ENCODE measurements at places on chromosomes 2 and 18. TPM values are rescaled to one million over a fixed set of nuclear protein-coding genes. Genes with fewer than 3 reads are reported as not detected.

DNA sequence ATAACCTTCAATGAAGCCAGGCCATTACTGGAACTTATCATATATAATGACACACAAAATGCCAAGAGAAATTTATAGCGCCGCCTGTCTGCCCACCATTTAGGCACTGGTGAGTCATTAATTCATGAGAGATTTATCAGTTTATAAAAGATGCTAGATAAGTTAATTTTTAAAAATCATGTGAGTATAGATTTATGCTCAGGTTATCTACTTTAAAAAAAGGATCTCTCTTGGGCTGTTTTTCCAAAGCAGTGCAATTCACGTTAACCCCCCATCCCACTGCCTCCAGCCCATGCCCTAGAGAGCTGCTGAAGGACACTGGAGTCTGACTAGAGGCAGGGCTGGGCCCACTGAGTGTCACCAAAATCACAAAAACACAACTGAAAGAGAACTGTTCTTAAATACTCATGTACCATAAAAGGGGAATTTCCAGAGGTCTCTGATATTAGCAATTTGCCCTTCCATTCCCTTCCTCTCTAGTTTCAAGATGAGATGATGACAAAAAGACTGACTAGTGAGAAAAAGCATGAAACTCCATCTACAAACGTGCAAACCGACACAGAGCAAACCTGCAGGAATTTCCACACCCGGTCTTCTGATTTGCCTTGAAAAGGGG, 160.8 kb downstream of the BCL2 start:
- no peak for DNase-seq

DNA sequence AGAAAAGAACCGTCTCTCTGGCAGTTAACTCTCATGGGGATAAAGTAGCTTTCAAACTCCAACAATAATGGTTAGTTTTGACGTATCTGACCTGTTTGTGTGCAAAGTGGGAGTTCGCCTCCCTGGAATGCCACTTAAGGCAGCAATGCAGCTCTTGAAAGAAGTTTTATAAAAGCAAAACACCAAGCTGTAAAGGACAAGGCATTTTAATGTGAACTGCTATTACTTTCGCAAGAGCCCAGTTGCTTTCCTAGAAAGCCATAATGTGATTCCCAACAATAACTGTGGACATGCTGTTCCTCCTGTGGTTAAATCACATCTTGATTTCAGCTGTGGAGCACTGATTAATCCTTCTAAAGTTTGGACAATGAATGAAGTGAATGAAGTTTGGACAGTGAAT, 303.7 kb downstream of the PTPRM start:
- DNase-seq, result no peak

DNA sequence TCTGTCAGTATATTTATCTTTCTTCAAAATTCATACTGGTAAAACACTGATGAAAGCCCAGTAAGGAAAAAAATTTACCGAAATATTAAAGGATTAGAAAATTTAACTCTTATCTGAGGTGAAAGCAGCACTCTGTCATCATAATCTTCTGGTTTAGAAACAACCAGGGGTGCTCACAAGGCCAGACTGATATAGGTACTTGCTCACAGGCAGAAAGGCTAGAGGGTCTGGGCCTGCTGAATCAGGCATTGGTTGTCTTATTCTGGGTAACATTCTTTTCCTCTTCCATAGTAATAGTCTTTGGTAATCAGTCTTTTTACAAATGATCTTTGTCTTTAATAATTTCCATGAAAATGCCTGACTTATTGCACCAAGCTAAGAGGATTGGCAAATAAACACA, 221.4 kb upstream of the TFPI start:
- DNase-seq, result no peak

- DNase-seq, result no peak
Measured at GRCh38 chr2:24515831-24516230, 24.8 kb downstream of the NCOA1 start.

- no peak for DNase-seq
Measured at GRCh38 chr2:221779614-221780067, 207.5 kb upstream of the EPHA4 start.

GRCh38 chr2:42928161-42928691, 135.8 kb upstream of the HAAO start:
- no peak for DNase-seq

- DNase-seq, result no peak
Measured at GRCh38 chr2:58708565-58708964, 467.4 kb upstream of the FANCL start.

GRCh38 chr2:142536492-142536891, 341.0 kb upstream of the KYNU start:
- DNase-seq, result no peak

SERPINE2 gene
- 155 TPM for total RNA-seq

IER3IP1 gene
- total RNA-seq, result 9.1 TPM

CD207 gene
- total RNA-seq, result not detected

ZEB2 gene
- 0.95 TPM for total RNA-seq

RAPGEF4 gene
- not detected for total RNA-seq

Measured in PC-9 (cell line).